ENCODE measurements at places on chromosomes 13 and 19.

- DNase-seq: no peak
Observed at GRCh38 chr19:374183-374885, 29.7 kb upstream of the MIER2 start.

DNA sequence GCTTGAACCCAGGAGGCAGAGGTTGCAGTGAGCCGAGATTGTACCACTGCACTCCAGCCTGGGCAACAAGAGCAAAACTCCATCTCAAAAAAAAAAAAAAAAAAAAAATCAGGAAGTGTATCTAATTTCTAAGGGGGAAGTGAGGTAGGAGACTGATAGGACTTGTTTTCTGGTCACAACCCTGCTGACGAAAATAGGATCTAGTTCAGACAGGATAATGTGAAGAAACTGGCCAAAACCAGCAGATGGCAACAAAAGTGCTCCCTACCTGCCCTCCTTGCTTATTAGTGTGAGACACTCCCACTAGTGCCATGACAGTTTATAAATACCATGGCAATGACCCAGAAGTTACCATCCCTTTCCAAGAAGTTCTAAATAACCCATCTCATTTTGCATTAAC lies 36.0 kb upstream of the KPNA3 start:
- DNase-seq: no peak

DNA sequence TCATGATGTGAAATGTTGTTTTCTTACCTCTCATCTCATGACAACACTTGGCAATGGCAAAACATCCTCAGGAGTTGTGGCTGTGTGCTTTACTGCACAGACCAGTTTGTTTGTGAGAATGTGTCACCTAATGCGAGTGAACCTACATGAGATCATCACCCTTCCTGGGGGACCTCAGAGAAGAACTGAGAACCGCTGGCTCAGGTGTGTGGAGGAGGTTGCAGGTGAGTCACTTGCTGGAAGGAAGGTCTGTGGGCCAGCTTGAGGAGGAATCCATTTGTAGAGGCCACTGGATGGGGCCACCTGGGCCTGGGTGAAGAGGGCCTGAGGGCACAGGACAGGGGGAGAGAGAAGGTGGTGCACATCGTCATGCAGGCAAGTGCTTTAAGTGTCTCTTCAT lies 3.0 kb upstream of the CEACAM1 start:
- DNase-seq: peak; percentile 24

GRCh38 chr19:16825312-16826052 lies 3.7 kb upstream of the SIN3B start:
- DNase-seq: no peak

DNA sequence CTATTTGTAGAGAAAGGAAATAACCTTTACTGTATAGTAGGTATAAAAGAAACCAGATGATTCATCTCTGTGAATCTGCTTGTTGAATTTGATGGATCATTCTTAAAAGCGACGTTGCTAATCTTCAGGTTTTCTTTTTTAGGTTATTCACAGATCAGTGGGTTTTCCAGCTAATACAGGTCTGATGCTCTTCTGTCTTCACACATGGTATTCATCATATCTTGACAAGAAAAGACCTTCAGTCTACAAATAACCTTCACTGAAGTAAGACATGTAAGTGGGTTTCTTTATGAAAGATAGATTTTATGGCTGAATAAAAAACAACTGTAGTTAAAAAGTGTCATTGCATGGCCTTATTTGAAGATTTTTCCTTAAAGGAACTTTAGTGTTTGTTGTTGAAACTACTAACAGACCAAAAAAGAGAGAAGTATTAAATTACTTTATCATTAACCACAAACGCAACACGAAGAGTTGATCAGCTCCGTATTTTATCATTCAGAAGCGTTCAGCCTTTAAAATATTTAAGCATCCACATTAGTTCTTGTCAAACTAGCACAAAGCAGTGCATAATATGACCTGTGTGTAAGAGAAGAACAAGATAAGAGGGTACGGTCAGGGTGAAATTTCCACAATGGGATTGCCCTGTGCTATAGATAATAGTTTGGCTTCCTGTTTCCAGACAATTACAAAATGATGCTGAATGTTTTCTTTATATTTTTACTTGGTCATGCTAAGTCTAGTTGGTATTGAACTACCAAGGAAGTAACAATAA lies 299.5 kb downstream of the MZT1 start:
- DNase-seq: no peak

DNA sequence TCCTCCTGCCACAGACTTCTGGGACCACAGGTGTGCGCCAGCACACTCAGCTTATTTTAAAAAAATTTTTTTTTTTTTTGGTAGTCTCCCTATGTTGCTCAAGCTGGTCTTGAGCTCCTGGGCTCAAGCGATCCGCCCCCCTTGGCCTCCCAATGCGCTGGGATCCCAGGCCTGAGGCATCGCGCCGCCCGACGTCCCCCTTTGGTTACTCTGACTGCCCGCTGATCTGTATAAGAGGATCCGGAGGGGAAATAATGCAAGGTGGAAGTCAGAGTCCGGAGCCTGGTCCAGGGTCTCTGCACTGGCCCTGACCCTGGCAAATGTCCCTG lies 486 bp upstream of the ZNF805 start:
- DNase-seq: no peak

- no peak for DNase-seq
Observed at GRCh38 chr13:23433171-23434153, at the start of gene SACS. Gene SACS (minus strand): TSS chr13:23433702. CDS start chr13:23411239, 22,463 bp downstream.

DNA sequence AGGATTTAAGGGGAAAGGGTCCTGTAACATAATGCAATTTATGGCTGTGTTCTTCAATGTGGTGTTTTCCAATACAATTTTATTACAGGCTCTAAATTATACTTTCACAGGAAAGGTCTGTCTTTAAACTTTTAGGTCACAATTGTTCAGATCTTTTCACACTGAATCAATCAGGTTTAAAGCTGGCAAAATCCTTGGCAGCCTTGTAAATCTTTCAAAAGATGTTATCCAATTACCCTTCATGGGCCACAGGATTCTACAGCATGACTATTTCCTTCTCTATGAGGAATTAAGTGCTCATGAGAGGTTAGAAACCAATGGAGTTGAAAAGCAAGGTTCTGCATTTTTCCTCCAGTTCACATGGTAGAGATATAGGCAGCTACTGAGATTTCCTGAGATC lies 211.5 kb upstream of the MIR17HG start:
- DNase-seq: no peak

- peak; percentile 70 for DNase-seq
Observed at GRCh38 chr19:47247308-47247990, 8.9 kb upstream of the CCDC9 start.

- no peak for DNase-seq
Observed at GRCh38 chr13:23996456-23996855, 99.2 kb upstream of the C1QTNF9B start.

- DNase-seq: peak; percentile 83
Observed at GRCh38 chr13:35771898-35772297, 295.4 kb upstream of the MAB21L1 start.

DNA sequence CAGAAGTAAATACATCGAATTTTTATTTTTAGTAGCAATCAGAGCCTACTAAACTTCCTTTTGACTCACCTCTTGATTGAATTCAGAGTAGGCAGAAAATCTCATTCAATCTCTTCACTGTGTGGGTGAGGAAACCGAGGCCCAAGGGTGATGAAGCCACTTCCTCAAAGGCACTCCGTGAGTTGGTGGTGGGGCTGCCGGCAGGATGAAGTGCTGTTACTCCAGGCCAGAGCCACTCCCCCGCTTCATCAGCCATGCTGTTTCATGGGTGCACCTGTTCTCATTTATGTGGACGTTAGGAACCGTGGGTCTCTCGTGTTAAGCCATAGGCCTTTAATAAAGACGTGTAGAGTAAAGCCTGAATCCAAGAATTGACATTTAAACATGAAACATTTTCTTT lies 13.2 kb downstream of the ING1 start:
- no peak for DNase-seq

DNA sequence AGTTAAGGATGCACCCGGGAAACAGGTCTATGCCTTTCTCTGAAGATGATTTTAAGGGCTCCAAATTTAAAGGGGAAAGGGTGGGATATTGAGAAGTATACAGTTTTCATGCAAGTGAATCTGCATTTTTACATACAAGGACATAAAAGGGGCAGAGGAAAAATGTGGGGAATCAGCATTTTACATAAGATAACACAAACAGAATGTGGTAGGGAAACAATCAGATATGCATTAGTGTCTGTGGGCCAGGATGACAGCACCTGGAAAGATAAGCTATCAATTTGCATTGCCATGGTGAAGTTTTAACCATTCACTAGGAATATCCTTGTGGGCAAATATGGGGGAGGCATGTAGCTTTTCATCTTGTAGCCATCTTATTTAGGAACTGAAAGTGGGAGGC lies 24.1 kb downstream of the IGFL3 start:
- no peak for DNase-seq

GRCh38 chr13:99415851-99416331 lies 85.4 kb upstream of the TM9SF2 start:
- no peak for DNase-seq

Measured in SJSA1 (cell line).